ENCODE measurements at places on chromosomes 5 and 9.

- DNase-seq, result no peak
These were observed 1448.7 kb upstream of the ACO1 start for GRCh38 chr9:30935730-30936129.

DNA sequence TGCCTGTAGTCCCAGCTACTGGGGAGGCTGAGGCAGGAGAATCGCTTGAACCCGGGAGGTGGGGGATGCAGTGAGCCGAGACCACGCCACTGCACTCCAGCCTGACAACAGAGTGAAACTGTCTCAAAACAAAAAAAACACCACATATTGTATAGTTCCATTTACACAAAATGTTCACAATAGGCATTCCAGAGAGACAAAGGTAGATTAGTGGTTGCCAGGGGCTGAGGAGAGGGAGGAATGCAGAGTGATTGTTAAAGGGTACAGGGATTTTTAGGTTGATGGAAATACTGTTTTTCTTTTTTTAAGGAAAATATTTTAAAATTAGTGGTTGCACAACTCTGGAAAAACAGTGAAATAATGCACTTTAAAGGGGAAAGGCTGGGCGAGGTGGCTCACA is 19.6 kb downstream of the ETF1 start:
- no peak for DNase-seq

DNA sequence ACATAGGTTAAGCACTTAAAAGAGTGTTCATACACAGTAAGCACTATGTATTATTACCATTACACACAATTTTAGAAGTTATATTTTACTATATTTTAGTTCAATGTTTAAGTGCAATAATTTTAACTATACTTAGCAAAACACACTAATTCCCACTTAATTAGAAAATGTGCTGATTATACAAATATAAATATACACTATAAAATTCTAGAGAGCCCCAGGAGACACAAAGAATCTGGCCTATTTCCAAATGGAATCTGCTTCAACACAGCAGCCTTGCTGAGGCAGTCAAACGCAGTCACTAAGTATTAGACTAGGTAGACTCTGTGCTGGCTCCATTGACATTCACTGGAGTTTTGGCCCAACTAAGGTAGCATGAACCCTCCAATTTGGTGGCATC is 160.9 kb downstream of the CETN3 start:
- DNase-seq, result no peak

DNA sequence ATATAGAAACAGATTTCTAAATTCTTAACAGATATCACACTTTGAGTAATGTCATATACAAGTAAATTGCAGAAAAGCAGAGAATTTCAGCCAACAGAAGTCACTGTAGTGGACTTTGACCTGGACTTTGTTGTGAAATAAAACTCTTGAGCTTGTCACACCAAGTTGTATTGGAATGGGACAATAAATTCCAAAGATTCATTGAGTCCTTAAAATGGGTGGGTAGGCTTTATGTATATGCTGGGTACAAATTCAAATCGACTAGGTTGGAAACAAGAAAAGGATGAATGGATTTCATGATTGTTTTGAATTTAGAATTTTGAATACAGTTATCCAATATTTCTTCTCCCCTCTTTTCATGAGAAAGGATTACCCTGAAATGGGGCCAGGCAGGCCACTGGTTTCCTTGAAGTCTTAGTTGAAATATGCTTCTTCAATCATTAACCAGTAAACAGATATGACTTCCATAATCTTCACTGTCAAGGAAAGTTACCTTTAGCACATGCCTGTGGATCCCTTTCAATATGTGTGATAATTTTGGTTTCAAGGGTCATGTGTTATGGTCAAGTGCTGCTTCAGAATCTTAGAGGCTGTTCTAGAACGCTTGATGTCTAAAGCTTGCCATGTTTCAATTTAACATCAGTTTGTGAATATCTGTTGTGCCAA is 25.7 kb downstream of the PIP5K1B start:
- no peak for DNase-seq
